ENCODE measurements at places on chromosomes 4 and X.

GRCh38 chrX:15929194-15929593 lies 74.6 kb upstream of the AP1S2 start:
- DNase-seq = no peak

GRCh38 chr4:16893141-16893651 lies 5.2 kb downstream of the LDB2 start:
- no peak for DNase-seq

GRCh38 chrX:107102980-107103379 lies 15.6 kb downstream of the RBM41 start:
- no peak for DNase-seq

DNA sequence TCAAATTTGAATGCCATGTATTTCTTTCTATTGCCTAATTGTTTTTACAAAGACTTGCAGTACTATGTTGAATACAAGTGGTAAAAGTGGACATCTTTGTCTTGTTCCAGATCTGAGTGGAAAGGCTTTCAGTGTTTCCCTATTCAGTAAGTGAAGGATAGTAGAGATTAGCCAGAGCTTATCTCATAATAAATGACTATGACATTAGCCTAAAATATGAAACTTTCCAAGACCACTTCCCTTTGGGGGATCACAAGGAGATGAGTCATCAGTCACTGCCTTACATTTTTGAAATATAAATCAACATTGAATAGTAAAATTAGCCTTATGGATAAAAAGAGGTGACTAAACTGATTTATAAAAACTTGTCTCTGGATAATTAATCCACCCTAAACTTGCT lies 554.1 kb upstream of the MAGEB2 start:
- no peak for DNase-seq

- DNase-seq = no peak
Measured at GRCh38 chr4:85257817-85258370, 217.1 kb upstream of the ARHGAP24 start.

DNA sequence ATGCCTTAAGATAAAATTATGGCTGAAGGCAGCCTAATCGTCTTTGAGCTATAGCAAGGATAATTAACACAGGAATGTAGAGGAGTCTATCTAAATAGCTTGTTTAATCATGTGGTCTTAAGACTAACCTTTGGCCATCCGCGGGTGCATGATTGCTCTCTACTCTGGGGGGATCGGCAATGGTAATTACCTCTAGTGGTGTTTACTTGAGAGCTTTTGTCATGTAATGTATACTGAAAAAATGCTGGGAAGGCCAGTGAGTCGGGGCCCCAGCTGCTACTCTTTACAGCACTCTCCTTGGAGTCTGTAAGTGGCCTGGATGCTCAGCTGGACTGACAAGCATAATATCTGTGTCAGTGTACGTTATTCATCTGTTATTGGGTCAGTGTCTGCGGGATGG lies 65.5 kb upstream of the GNPDA2 start:
- DNase-seq = no peak

GRCh38 chr4:90061881-90062280 lies 65.3 kb upstream of the CCSER1 start:
- no peak for DNase-seq

DNA sequence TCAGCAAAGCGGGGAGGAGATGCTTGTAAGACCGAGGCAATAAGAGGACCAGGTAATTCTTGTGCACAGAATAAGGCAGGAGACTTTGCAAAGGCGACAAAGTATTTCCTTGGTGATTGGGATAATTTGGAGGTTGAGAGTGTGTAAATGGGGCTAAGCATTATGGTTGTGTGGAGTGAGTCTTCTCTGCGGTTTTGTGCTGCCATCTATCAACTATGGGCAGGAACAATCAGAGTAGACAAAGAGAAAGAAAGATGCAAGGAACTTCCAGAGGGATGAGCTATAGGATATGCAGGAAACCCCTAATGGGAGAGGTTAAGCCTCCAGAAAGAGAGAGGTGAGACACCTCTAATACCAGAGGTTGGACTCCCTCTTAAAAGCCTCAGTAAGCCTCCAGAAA lies 339.8 kb downstream of the PAPSS1 start:
- DNase-seq = no peak

DNA sequence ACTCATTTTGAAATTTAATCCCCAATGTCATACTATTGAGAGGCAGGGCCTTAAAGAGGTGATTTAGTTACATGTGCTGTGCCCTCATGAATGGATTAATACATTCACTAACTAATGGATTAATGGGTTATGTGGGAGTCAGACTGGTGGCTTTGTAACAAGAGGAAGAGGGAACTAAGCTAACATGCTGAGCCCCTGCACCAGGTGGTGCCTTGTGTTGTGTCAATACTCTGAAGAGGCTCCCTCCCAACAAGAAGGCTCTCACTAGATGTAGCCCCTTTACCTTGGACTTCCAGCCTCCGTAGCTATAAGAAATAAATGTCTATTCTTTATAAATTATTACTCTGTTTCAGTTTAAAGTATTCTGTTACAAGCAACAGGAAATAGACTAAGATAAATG lies 411.9 kb upstream of the EMCN start:
- DNase-seq = no peak

- no peak for DNase-seq
Measured at GRCh38 chr4:72312032-72312650, 256.9 kb downstream of the ADAMTS3 start.

GRCh38 chr4:136865526-136865925 lies 666.8 kb downstream of the PCDH18 start:
- no peak for DNase-seq
